Activated T-helper 1 cell treated with anti-CD3 and anti-CD28 coated beads, Interleukin-2, amount 50 U/mL, for 16 hours (primary cell): ENCODE measurements at places on chromosomes 1 and 21.

DNA sequence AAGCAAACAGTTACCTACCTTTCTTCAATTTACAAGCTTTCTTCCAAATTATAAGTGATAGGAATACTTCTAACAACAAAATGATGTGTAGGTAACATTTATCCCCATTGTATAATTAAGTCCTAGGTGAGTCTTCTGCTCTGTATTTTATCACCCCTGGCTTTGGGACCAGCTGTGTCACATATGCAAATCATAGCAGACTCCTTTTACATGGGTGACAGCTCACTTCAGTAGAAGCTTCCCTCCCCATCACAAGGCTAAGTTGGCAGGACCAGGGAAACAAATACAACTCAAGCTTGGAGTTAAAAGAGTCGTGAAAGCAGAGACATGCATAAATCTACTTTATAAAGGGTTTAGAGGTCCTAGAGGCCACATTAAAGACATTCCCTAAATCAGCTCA lies 121.1 kb upstream of the RUNX1 start:
- no peak for DNase-seq

- no peak for DNase-seq
Observed at GRCh38 chr1:64114012-64114525, 89.4 kb upstream of the UBE2U start.

DNA sequence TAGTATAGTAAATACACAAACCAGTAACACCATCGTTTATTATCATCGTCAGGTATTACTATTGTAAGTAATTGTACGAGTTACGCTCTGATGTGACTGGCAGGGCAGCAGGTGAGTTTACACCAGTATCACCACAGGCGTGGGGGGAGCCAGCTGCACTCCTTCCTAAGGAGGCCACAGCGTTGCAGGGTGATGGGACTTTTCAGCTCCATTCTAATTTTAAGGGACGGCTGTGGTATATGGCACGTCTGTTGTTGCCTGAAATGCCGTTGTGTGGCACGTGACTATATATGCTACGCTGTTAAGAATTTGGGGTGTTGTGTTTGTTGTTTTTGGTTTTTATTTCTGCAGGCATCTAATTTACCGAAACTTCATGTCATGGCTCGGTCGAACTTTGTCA lies 164.8 kb upstream of the COL6A1 start:
- DNase-seq = no peak

DNA sequence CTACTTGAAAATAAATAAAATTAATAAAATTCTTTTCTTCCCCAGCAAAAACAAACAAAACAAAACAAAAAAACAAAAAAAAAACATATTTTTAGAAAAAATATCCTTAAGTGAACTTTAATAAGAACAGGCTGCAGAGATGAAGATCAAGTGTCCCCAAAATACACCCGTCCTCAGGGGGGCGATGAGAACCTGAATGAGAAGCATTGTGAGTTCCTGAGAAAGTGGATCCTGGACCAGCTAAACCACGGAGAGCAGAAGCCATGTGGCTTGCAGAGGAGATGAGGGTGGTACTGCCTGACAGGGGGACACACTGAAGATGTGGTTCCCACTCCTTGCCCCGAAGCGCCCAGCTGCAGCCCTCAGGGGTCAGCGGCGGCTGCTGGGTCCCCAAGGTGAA lies 89.3 kb downstream of the ITPKB start:
- no peak for DNase-seq

DNA sequence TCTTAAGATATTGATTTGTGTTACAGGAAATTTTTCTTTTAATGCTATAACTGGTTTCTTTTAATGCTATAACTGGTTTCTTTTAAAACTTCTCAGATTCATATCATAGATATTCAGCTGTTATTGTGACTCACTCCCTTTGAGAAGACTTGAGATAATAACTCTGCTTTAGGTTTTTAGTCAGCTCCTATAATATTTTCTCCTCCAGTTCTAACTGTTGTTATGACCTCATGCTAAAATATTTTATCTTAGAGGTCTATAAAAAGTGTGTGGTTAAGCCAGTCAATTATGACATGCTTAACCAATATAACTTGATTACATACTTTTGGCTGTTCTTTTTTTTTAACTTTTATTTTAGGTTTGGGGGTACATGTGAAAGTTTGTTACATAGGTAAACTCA lies 280.2 kb downstream of the PTGER3 start:
- DNase-seq = no peak

- DNase-seq = no peak
Observed at GRCh38 chr21:39136711-39137110, 46.5 kb downstream of the PSMG1 start.

DNA sequence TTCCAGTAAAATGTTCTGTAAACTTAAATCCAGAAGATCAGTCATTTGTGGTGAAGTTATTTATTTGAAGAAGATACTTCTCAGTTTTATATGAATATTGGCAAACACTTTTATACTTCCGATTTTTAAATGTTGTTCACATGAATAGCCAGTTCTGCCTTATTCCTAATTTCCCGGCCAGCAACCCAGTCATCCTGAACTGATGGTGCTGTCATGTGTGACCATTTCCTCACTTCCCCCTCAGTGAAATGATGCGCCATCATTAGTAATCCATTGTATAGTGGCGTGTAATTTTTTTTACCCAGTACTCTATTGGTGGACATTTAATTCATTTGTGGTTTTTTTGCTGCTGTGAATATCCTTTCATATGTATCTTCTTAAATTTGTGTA lies 16.4 kb downstream of the GPSM2 start:
- DNase-seq = no peak

DNA sequence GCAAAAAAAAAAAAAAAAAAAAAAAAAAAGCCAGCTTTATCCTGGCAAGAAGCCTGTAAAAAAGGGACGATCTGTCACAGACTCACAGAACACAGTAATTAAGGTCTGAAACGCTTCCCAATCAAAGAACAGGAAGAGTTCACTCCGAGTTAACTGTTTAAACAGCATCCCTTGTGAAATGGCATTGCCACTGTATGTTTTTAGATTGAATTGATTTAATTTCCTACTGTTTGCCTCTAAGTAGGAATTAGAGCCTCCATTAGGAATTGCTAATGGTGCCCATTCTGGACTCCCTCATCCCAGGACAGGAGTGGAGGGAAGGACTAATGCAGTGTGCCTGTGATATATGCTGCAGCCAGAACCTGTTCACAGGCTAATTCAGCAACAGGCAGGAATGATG lies 370.8 kb downstream of the RWDD3 start:
- no peak for DNase-seq

GRCh38 chr1:221718381-221719277 lies 23.3 kb downstream of the DUSP10 start:
- no peak for DNase-seq

DNA sequence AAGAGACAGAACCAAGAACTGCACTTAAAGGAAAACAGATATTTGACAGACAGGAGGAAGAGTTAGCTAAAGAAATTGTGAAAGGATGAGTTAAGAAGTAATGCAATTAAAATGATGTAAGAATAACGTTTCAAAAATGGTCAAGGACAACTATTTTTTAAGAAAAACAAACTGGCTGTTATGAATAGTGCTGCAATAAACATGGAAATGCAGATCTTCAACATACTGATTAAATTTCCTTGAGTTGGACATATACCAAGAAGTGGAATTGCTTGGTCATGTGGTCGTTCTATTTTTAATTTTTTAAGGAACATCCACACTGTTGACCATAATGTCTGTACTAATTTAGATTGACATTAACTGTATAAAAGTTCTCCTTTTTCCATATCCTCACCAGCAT lies 23.1 kb upstream of the PHTF1 start:
- no peak for DNase-seq

DNA sequence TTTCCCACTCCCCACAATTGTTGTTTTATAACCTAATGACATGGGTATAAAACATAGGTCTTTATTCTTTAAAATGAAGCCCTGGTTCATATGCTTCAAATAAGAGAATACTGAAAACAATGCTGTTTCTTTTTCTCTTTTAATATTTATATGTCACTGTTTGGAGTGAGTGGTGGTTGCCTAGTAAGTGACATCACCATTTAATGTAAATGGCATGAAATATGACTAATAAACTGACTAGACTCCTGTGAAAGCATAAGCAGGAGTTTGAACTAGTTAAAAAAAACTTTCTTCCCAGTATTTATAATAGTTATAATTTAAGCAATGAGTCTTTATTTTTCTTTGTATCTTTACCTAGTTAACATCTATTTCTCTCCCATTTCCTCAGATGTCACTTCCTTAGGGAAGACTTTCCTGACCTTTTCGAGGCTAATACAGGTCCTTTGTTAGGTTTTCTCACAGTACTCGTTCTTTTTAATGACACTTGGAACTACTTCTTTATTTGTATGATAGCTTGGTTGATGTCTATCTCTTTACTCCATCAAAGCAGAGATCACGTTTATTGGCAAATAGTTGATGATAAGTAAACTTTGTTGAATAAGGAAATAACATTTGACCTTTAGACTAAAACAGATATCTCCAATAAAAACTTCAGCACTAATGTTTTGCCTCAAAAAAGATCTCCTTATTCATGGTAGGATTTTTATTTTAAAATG lies 105.4 kb upstream of the PDC start:
- no peak for DNase-seq

DNA sequence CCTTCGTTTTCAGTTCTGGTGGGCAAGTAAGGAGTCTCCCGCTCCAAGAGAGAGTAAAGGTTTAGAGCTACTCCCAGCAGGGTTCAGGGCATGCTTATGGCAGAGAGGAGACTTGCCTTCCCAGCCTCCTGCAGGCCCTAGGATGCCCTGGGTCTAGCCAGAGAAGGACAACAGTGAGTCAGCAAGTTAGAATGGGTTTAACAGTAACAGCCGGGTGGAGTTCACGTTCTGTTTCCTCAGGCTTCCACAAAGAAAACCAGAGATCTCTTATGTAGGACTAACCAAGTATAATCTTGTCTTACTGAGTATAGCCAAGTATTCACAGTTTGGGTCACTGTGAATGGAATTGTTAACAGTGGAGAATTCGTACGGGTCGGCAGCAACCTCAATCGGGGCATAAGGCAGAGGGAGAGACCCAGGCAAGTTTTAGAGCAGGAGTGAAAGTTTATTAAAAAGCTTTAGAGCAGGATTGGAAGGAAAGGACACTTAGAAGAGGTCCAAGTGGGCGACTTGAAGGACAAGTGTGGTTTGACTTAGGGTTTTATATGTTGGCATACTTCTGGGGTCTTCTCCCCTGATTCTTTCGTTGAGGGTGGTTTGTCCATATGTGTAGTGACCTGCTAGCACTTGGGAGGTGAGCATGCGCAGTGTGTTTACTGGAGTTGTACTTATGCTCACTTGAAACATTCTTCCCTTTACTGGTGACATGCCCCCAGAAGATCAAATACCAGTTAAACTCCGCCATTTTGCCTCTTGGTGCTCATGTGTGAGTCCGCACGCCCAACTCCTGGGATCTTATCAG lies 4.5 kb downstream of the OVAAL start:
- DNase-seq = no peak

DNA sequence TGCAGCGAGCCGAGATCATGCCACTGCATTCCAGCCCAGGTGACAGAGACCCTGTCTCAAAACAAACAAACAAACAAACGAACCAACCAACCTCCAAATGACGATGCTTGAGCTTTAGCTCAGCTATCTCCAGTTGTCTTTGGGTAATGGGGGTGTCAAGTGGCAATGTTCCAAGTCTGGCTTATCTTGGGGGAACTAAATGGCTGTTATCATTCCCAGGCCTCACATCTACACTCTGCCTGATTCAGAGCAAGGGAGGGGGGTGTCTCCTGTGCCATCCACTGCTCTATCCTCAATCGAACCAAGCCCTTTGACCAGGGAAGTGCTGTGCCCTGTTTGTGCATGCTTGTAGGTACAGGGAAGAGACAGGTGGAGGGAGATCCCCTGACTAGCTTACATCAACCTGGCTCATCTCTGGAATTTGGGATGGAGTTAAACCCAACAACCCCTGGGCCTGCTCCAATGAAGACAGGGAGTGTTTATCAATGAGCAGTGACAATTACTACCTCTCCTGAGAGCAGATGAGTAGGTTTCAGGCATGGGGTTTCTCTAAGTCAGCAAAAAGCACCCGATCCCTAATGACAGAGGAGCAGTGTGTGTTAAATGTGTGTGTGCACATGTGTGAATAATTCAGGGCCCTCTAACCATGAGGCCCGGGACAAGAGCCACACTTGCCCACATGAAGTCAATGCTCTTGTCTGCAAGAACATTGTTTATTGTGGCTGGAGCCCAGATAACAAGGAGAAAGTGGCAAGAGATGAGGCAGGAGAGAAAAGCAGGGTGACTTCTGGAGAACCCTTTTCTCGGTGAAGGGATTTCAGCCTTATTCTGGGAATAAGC lies 20.3 kb upstream of the IL6R start:
- DNase-seq = no peak

GRCh38 chr21:34915364-34915841 lies 133.7 kb downstream of the RUNX1 start:
- DNase-seq = no peak

GRCh38 chr1:58839147-58839795 lies 55.4 kb upstream of the JUN start:
- no peak for DNase-seq

GRCh38 chr1:87763483-87763882 lies 434.8 kb downstream of the LMO4 start:
- no peak for DNase-seq

DNA sequence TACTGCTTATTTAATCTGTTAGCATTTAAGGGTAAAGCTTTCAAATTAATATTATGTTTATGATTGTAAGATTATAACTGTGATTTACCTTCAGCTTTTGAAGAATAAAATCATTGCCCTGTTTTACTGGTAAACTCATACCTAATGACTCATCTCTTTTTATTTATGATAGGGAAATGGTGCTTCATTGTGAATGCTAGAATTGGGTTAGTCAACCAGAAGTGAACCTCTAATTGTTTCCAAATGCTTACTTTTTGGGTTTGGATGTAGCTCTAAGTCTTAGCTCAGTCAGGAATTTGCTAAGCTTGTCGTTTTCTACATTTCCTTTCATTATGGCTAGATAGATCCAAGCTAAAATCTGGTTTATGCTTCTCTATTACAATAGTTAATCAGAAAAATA lies 59.4 kb downstream of the SLC30A7 start:
- no peak for DNase-seq

GRCh38 chr1:185228979-185229378 lies 72.0 kb downstream of the SWT1 start:
- no peak for DNase-seq

DNA sequence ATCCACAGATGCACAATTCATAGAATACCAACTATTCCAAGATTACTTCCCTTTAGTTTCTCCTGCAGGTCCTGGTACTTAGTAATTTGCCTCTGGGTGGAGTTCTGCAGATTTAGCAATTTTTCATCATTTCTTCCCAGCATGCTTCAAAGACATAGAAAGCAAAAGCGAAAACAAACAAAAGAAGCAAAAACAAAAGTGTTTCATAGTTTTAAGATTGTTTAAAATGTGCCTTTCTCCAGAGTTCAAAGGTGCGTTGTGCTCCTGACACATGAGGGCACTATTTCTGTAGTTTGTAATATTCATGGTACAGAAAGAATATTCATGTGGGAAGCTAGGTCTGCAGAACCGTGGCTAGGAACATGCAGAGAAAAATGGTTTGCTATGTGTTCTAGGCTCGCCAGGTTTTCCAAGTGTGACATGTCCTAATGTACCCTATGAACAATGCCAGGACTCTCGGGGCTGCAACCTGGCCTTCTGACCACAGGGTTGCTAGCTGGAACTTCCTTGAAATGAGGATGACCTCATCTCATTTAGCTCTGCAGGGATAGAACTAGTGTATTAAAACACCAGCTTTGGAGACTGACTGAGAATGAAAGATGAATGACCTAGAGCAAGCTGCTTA lies 30.0 kb upstream of the RCSD1 start:
- DNase-seq = no peak

GRCh38 chr1:111406321-111406768 lies 21.2 kb downstream of the OVGP1 start:
- no peak for DNase-seq
